ENCODE measurements at places on chromosomes 16 and 17.

- DNase-seq, result no peak
Observed at GRCh38 chr16:70159355-70160348, 13.9 kb upstream of the CLEC18C start.

DNA sequence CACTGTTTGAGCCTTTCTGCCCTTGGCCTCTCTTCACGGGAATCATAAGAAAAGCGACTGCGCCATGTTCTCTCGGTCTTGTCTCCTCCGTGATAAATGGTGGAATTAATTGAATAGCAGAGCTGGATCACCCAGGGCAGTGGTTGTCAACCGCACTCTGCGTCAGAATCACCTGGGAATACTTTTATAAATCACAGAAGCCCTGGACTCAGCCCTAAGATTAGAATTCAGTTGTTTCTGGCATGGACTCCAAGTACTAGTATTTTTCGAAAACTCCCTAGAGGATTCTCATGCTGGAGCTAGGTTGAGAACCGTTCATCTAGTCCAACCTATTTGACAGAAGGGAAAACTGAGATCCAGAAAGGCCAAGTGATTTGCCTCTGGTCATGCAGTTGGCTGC is 64.1 kb downstream of the SPACA3 start:
- DNase-seq, result no peak

GRCh38 chr16:84194470-84195200 is 3.7 kb downstream of the ADAD2 start:
- peak; percentile 60 for DNase-seq

DNA sequence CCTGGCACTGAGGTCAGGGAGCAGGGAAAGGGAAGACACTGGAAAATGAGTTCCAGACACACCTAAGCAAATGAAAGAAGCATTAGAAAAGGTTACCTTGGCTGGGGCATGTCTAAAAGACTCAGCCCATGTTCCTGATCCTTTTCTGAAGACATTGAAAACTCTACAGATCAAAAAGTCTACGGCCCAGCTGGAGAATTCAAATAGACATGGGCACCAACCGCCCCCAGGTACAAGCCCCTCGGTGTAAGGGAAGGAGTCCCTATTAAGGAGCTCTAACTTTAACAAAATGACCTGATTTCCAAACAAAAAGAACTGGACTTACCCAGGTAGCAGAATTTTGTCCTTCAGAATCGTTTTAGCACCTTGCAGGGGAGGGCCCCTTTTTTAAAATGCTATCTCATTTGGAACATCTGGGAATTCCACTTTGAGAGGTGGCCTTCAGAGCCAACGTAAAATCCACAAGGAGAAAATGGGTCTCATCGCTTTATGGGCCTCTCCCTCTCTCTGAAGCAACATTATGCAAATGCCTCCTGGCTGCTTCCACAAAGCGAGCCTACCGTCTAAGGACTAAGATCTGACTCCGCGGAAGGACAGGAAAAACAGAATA is 43.6 kb upstream of the RBFOX3 start:
- DNase-seq, result no peak

DNA sequence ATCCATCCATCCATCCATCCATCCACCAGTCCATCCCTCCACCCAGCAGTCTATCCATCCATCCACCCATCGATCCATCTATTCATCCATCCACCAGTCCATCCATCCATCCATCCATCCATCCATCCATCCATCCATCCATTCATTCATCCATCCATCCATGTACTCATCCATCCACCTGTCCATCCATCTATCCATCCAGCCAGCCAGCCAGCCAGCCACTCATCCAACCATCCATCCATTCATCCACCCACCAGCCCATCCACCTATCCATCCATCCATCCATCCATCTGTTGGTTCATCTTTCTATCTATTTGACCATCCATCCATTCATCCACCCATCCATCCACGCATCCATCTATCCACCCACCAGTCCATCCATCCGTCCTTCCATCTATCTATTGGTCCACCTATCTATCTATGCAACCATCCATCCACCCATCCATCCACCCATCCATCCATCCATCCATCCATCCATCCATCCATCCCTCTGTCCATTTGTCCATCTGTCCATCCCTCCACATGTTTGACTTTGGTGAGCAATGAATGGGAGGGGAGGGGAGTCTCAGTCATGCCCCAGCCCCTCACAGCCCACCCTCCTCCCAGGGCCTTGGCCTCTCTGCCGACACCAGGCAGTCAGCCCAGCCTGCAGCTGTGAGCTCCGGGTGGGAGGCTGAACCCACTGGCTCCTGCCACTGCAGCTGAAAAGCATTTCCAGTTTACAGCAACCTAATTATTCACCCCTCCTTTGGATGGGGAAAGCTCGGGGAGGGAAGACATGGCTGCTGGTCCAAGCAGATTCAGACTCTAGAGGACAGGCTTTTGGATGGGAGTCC is 38.1 kb upstream of the SSTR5 start:
- no peak for DNase-seq

GRCh38 chr16:68249371-68249770 is 4.2 kb downstream of the PLA2G15 start:
- DNase-seq, result no peak

DNA sequence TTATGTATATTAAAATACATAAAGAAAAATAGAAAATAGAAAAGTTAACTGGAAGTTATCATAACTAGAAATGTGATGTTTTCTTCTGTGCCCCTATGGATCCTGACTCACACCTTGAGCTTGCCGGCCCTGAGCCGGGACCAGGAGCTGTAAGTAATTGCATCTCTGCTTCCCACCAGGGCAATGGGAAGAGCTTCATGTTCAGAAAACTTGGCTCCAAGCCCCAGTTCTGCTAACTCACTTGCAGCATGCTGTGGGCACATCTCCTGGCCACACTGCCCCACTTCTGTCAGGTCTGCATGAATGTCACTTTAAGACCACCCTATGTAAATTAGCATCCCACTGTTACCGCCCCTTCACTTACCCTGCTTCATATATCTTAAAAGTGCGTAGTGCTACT is 37.2 kb downstream of the GNAO1 start:
- no peak for DNase-seq

DNA sequence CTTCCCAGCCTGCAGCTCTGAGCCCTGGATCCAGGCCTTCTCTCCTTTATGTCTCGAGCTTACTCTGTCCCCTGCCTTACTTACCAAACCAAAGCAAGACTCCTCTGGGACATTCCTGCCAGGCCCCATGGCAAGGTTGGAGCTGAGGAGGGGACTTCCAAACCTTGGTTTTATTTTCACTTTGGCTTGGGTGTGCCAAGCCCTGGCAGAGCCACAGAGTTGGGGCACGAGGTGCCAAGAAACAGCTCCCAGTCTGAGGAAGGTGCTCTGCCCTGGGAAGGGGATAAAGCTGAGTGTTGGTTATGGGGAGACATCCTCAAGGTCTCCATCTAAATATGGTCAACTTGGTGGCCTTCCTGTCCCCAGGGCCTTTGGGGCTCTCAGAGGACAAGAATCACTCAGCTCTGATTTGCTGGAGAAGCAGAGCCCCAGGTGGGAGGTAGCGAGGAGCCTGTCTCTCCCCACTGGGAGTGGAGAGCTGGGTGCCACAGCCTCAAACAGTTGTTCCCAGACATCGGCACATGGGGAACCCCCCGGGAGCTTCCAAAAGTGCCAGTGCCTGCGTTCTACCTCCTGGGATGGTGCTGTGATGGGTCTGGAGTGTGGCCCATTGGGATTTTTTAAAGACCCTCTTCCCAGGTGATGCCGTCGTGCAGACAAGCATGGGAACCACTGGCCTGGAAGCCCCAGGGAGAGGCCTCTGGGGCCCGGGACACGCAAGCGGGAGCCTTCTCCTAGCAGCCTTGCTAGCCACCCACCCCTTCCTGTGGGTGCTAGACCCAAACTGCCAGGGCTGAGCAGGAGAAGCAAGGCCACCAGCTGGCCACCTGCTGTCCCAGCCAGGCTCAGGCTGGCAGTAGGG is 10.3 kb downstream of the NLRC5 start:
- no peak for DNase-seq

GRCh38 chr16:75847172-75847571 is 120.9 kb upstream of the CPHXL start:
- no peak for DNase-seq

DNA sequence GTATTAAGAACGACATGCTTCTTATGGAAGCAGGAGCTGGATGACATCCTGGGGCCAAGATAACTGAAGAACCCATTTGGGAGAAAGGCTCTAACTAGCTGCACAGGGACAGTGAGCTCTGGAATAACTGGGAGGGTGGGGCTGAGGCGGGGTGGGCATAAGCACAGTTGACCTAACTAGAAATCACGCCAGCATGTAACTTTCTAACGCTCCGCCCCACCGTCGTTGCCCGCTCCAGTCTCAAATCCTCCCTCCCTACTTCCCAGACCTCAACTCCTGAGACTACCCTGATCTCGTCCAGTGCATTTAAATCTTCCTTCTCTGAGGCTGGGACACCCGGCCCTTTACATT is 436 bp downstream of the PHB1 start:
- no peak for DNase-seq

- no peak for DNase-seq
Observed at GRCh38 chr16:83305092-83305491, 502.7 kb upstream of the HSBP1 start.

DNA sequence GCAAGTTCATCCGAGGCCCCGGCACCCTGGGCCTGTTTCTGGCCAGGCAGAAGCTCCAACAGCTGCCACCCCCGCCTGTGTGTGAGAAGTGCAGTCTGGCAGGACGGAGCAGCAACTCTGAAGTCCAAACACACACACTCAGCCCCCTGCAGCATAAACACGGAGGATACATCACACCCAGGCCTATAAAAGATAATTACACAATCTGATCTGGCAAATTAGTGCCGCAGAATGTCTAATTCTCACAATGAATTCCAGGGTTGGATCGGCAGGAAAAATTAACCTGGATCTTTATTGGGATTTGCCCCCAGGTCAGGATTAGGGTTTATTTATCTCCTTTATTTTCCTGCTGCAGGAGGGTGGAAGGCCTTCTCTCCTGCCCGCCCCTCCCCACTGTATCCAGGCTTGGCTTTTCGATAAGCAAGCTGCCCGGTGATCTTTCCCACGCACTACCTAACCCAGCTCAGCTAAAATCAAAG is 311.4 kb downstream of the SOX9 start:
- DNase-seq, result no peak

GRCh38 chr16:53456625-53457024 is 22.4 kb downstream of the RBL2 start:
- DNase-seq, result peak; percentile 49

DNA sequence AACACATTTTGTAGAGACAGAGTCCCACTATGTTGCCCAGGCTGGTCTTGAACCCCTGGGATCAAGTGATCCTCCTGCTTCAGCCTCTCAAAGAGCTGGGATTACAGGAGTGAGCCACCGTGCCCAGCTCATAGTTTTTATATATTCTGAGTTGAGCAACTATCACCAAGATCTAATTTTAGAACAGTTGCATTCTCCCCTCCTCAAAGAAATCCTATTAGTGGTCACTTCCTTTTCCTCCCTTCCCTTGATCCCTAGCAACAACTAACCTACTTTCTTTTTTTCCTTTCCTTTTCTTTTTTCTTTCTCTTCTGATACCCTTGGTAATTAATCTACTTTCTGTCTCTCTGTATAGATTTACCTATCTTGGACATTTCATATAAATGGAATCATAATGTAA is 61.5 kb upstream of the B4GALNT2 start:
- DNase-seq, result no peak

DNA sequence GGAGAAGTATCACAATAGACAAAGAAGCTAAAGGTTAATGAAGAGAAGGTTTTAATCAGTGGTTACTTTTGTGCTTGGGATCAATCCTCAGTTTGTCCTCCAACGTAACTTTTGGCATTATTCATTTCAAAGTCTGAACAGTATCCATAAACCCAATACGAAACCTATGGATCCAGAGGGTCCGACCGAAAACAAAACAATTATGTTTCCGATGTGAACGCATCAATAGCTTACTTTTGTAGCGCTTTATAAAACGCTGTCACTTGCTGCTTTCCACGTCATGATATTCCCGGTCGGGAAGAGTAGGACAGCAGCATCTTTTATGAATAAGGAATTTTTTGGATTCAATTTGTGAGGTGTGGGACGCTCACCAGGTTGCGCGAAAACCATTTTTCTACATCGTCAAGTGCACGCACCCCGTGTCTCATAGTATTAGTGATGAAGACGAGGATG is 383.8 kb downstream of the ZFHX3 start:
- DNase-seq, result no peak

DNA sequence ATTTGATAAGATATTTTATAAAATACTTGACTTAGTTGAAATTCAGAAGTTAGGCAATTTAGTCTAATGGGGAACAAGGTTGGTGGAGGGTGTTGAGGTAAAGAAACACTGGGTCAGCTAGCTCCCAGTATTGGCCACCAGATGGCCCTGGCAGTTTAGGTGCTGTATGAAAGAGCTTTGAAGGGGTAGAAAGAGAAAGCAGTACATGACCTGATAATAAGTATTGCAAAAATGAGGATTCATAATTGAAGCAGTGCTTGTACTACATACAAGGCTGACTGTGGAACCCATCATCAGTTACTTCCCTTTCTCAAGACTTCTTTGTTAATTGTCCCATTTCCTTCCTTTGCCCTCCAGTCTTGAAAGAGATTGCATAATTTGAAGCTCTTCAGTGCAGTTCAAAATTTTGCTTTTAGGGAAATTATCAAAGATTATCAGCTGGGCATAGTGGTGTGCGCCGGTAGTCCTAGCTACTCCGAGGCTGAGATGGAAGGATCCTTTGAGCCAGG is 29.4 kb downstream of the TANC2 start:
- DNase-seq, result no peak

DNA sequence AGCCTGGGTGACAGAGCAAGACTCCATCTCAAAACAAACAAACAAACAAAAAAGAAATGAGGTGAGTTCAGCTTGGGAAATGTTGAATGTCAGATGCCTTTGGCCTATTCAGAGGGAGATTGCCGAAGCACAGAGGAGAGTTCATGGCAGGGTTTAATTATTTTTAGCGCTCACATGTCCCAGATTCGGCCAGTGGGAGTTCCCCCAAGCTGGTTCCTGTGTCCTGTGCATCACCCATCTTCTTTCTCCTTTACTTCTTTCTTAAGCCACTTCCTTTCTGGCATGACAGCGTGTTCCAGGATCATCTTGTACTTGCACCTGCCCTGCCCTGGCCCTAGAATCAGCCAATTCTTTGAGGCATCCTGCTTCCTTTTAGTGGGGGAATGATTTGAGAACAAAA is 9.2 kb downstream of the MPV17L start:
- no peak for DNase-seq

DNA sequence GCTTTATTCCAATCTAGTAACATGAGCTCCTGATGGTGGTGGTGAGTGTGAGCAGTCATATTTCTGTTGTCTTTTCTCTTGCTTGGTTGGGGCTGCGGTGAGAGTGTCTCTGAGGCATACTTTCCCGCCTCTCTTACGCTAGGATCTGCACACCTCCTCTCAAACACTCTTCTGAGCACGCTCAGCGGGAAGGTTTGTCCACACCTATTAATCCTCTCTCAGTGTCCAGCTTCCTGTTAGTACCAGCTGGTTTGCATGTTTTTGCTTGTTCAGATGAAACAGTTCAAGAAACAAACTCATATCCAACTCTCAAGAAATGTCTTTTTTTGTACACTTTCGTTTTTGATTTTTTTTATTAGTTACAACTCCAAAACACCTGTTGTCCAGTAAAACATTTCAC is 89.5 kb downstream of the CCDC182 start:
- no peak for DNase-seq

GRCh38 chr16:26816885-26817571 is 249.7 kb upstream of the C16orf82 start:
- DNase-seq, result no peak

GRCh38 chr17:81831957-81832607 is 1.0 kb downstream of the MCRIP1 start:
- peak; percentile 33 for DNase-seq
